NCI-H2107 (cell line): ENCODE measurements at places on chromosomes 1 and 21.

GRCh38 chr1:171984850-171985485 is 143.7 kb downstream of the DNM3 start:
- no peak for DNase-seq

- peak; percentile 44 for DNase-seq
Observed at GRCh38 chr21:32403201-32403777, 9.2 kb upstream of the EVA1C start.

GRCh38 chr1:147626291-147626690 is 44.0 kb downstream of the ACP6 start:
- DNase-seq = no peak

DNA sequence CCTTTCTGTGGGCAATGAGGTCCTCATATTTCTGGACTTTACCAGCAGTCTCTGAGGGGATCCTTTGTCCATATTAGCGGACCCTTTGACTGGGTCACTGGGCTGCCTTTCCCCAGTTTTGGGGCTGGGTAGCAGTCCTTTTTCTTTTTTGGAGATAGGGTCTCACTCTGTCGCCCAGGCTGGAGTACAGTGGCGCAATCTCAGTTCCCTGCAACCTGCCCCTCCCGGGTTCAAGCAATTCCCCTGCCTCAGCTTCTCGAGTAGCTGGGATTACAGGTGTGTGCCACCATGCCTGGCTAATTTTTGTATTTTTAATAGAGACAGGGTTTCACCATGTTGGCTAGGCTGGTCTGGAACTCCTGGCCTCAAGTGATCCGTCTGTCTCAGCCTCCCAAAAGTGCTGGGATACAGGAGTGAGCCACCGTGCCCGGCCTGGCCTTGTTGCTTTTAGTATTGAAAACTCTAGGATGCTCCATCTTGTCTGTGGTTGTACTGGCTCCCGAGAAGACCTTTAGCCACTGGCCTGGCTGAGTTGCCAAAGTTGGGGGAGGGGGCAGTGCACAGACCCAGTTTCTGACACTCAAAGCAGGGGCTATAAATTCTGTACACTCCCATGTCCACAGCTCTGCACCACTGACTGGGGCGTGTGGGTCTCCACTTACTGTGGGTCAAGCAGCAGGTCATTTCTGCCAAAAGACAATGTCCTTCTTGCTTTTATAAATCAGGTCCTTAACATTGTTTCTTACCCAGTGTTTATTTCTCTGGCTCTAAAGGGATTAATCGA is 33.1 kb downstream of the MAN1C1 start:
- no peak for DNase-seq

DNA sequence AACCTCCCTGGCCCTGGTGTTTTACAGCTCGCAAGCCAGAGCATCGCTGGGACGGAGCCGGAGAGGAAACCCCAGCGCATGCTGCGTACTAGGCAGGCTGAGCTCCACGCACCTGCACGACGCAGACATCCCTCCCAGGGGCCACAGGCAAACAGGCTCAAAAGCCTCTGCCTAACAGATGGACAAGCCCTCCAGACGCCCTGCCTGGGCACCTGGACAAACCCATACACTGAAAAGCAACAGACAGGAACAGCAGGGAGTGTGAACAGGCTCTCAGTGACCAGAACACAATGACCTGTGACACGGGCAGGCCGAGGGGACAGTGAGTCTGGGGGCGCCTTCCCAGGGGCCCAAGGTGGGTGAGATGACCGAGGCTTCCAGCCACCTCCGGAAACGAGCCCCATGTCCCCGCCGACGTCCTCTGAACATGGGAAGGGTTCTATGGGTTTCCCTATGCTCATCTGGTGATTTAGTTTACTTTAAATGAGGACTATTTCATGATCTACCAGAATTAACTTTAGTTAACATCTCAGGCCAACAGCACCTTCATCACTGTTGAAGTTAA is 40.3 kb downstream of the NPHP4 start:
- no peak for DNase-seq
